ENCODE measurements at places on chromosomes 13 and 19.
A peak's percentile ranks its signal among the peaks of the same experiment; 100 is the strongest.

GRCh38 chr13:95117092-95117491 is 184.2 kb downstream of the ABCC4 start:
- no peaks in the 10 kb centered on the region for H3K27me3 ChIP-seq
- H3K27ac ChIP-seq: no peak overlapping the region
- DNase-seq: no peak
- no peak overlapping the region for H3K4me3 ChIP-seq
- H3K36me3 ChIP-seq: peaks cover 12% of the 10 kb centered on the region

DNA sequence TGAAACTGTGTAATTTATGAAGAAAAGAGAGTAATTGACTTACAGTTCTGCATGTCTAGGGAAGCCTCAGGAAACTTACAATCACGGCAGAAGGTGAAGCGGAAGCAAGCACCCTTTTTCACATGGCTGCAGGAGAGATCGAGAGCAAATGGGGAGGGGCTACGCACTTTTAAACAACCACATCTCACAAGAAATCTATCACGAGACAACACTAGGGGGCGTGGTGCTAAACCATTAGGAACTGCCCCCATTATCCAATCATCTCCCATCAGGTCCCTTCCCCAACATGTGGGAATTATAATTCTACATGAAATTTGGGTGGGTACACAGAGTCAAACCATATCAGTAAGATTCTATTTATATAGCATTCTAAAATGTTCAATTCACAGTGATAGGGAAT is 114.8 kb upstream of the TRPC4 start:
- DNase-seq: no peak
- H3K4me1 ChIP-seq: no peaks in the 10 kb centered on the region
- no peaks in the 10 kb centered on the region for H3K27me3 ChIP-seq
- H3K4me3 ChIP-seq: no peak overlapping the region
- H3K36me3 ChIP-seq: no peaks in the 10 kb centered on the region

DNA sequence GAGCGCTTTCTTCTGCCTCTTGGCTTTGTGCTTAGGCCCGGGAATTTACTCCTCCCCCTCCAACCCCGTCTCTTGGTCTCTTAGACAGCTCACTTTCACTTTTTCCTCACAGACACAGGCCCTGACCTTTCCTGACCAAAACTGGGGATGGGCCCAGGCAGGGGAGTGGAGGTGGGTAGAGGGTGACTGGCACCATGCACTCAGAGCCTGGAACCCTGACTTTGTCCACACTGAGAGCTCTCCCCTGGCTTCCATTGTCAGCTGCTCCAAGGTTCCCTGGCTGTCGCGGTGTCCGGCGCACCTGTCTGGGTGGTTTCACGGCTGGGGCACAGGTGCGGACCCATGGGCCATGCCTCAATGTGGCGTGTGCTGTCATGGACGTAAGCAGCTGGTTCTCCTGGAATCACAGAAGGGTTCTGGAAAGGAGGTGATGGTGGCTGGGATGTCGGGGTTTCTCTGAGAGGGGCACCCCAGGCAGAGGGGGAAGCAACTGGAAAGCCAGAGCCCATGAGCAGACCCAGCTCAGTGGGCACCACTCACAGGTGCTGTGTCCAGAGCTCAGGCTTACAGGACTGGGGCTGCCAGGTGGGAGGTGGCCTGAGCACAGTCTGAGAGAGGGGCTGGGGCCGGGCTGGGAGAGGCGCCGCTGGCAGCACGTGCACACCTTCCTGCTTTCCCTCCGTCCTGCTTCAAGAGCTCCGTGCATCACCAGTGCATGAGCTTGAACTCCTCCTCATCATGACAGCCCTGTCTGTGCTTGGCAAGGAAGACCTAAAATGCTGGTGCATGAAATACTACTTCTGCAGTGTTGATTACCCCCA is 28.0 kb upstream of the C1QTNF9 start:
- DNase-seq: no peak
- no peak overlapping the region for H3K4me3 ChIP-seq

DNA sequence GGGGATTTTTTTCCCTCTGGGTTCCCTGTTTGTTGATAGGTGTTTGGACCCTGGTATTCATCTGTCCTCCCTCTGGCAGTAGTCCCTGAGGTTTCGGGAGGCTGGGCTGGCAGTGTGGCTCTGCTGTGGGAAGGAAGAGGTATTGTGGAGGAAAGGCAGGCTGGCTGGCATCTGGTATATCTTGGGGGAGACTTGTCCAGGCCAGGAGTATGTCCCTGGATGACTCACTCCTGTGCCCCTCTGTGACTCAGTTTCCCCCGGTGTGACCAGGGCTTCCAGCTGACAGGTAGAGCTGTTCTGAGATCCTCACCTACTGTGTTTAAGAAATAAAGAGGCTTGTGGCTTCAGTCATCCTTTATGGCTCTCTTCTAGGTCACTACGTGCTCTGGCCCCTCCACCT is 14.2 kb upstream of the ZNF492 start:
- no peaks in the 10 kb centered on the region for H3K4me1 ChIP-seq
- H3K4me3 ChIP-seq: no peak overlapping the region
- no peak overlapping the region for H3K27ac ChIP-seq
- H3K36me3 ChIP-seq: no peaks in the 10 kb centered on the region
- DNase-seq: no peak

DNA sequence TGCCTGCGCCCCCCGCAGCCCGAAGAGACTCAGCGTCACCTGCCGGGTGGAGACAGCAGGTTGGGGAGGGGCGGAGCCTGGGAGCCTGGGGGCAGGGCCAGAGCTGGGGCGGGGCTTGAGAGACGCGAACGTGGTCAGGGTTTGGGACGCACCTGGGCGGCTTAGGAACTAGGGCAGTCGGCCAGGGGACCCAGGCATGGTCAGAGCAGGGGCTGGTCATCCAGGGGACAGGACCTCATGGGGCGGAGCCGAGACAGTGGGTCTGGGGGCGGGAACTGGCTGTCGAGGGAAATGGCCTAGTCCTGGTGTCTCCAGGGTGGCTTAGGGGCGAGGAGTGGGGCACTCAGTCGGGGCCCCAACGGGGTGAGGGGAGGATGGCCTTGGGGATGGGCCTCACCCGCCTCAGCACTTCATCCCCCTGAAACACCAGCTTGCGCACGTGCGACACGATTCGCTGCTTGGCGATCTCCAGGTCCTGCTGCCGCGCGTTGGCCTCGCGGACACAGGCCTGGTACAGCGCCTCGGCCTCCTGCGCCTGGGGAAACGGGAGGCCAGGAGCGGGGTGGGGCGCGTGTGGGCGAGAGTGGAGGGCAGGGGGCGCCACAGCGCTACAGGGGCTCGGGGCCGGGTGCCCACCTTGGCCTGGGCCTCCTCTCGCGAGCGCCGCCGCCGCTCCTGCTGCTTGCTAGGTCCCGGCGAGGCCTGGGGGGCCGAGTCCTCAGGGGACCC is 5.8 kb downstream of the GMIP start:
- H3K4me1 ChIP-seq: peaks cover 20% of the 10 kb centered on the region
- DNase-seq: no peak
- H3K27ac ChIP-seq: no peak overlapping the region
- peaks cover 41% of the 10 kb centered on the region for H3K36me3 ChIP-seq
- H3K4me3 ChIP-seq: no peak overlapping the region
- H3K27me3 ChIP-seq: no peaks in the 10 kb centered on the region

- H3K4me1 ChIP-seq: peaks cover 3% of the 10 kb centered on the region
- no peak for DNase-seq
- H3K27ac ChIP-seq: no peak overlapping the region
- H3K4me3 ChIP-seq: no peak overlapping the region
- H3K36me3 ChIP-seq: peaks cover 20% of the 10 kb centered on the region
Measured at GRCh38 chr19:4439243-4439642, 18.4 kb downstream of the UBXN6 start.

DNA sequence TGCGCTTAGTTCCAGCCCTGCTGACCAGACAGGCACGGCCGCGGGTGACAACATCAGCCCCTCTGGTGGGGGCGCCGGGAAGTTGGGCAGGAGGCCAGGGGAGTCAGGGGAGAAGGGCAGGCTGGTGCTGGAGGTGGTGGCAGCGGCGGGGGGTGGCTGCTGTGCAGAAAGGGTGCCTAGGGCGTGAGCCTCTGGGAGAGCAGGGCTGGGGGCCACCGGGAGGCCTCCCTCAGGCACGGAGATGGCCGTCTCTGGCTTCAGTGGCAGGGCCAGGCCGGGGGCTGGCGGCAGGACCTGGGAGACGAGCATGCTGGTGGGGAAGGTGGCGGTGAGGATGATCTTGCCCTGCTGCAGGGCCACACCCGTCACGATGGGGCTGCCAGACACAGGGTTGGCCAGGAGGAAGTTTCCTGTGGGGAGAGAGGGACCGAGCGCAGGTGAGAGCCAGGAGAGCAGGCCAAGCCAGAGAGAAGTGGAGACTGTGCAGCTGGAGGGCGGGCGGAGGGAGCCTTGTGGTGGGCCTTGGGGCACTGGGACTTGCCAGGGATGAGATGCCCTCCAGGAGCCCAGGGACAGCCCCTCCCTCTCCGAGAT is 3.3 kb downstream of the SIX5 start:
- H3K27me3 ChIP-seq: peaks cover 17% of the 10 kb centered on the region
- no peak for DNase-seq
- no peaks in the 10 kb centered on the region for H3K36me3 ChIP-seq
- H3K27ac ChIP-seq: no peak overlapping the region
- no peak overlapping the region for H3K4me3 ChIP-seq
- peaks cover 1% of the 10 kb centered on the region for H3K4me1 ChIP-seq

- H3K27me3 ChIP-seq: no peaks in the 10 kb centered on the region
- no peak overlapping the region for H3K27ac ChIP-seq
- H3K4me1 ChIP-seq: no peaks in the 10 kb centered on the region
- H3K36me3 ChIP-seq: no peaks in the 10 kb centered on the region
Measured at GRCh38 chr19:31910224-31910623, 435.2 kb upstream of the ZNF507 start.

DNA sequence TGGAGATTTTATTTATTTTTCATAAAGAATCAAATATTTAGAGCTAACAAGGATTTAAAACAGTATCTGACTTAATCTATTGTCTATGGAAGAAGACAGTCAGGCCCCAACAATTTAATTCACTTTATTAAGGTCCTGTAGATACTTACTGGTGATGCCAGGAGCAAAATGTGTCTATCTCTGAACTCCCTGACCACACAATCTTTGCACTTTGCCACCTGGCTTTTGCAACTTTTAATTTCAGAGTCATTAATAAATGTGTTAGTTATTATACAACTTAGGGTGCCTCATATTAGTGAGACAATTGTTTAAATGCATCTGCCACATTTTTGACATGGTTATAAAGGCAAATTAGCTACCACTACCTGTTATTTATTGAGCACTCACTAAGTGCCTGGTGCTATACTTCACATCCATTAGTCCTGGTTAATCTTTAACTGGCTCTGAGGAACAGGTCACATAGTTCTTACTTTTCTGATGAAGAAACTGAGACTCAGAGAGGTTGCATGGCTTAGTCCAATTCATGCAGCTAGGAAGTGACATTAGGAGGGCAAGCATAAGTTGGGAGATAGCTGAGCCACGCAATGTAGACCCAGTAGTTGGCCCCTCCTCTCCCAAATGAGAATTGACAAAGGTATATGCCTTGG is 297.9 kb downstream of the DCT start:
- no peaks in the 10 kb centered on the region for H3K27me3 ChIP-seq
- H3K4me1 ChIP-seq: peaks cover 3% of the 10 kb centered on the region
- H3K36me3 ChIP-seq: no peaks in the 10 kb centered on the region
- no peak overlapping the region for H3K4me3 ChIP-seq
- no peak for DNase-seq
- no peak overlapping the region for H3K27ac ChIP-seq

DNA sequence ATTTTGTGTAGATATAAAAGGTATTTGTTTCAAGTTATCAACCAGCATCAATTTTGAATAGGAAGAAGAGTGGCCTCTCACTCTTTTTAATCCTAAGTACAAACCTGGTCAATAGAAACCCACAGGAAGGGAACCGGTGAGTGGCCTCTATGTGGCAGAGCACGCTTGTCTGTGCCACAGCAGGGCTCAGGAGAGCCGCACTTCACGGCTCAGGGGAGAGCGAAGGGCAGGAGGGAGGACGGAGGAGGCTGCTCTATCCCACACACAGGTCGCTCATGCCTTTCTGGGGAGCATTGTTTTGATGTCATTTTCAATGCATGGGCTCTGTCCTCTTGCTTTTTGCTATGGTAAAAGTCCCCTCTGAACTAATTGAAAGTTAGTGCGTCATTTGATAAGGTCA is 57.2 kb downstream of the TNFRSF19 start:
- H3K4me3 ChIP-seq: no peak overlapping the region
- no peaks in the 10 kb centered on the region for H3K4me1 ChIP-seq
- DNase-seq: no peak
- no peak overlapping the region for H3K27ac ChIP-seq

DNA sequence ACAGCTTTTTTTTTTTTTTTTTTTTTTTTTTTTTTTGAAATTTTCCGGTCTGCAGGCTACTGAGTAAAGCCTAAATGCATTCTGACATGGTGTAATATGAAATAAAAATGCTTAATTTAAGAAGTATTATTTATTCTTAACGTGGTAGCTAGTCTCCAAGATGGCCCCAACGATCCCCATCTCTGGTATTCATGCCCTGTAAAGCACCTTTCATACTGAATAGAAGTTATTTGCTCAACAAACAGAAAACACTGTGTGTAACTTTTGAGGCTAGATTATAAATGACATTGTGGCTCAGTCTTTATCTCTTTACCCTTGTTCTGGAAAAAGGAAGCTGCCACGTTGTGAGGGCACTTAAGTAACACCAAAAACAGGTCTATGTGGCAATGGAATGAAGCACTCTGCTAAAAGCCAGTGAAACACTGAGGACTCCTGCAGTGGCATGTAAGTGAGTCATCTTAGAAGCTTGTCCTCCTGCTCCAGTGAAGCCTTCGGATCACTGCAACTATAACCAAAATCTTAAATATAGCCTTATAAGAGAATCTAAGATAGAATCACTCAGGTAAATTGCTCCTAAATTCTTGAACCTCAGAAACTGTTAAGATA is 128.7 kb downstream of the UGGT2 start:
- no peak overlapping the region for H3K4me3 ChIP-seq
- H3K27me3 ChIP-seq: no peaks in the 10 kb centered on the region
- H3K27ac ChIP-seq: no peak overlapping the region
- DNase-seq: no peak
- no peaks in the 10 kb centered on the region for H3K4me1 ChIP-seq

GRCh38 chr19:1862068-1862423 is 1.3 kb downstream of the KLF16 start:
- H3K4me1 ChIP-seq: peaks cover 14% of the 10 kb centered on the region
- H3K4me3 ChIP-seq: peak overlapping the region; percentile 96
- no peaks in the 10 kb centered on the region for H3K27me3 ChIP-seq
- no peaks in the 10 kb centered on the region for H3K36me3 ChIP-seq

- peak overlapping the region; percentile 94 for H3K4me3 ChIP-seq
- peak overlapping the region; percentile 91 for H3K27ac ChIP-seq
- peaks cover 35% of the 10 kb centered on the region for H3K4me1 ChIP-seq
- DNase-seq: no peak
- H3K27me3 ChIP-seq: peaks cover 3% of the 10 kb centered on the region
Measured at GRCh38 chr19:43667126-43667875, 2.7 kb downstream of the PLAUR start.
